ENCODE measurements at places on chromosomes 5 and 9. TPM values are rescaled to one million over a fixed set of nuclear protein-coding genes. Genes with fewer than 3 reads are reported as not detected.

PTPN3 gene
- 54.2 TPM for polyA plus RNA-seq

- DNase-seq, result no peak
Measured at GRCh38 chr9:24912767-24913166, 367.1 kb upstream of the IZUMO3 start.

- no peak for DNase-seq
Measured at GRCh38 chr9:83981126-83981871, 694 bp downstream of the RMI1 start.

ZNF483 gene
- polyA plus RNA-seq, result 2.4 TPM

- no peak for DNase-seq
Measured at GRCh38 chr5:177301503-177302165, 1.9 kb downstream of the RAB24 start.

FST gene
- 30.2 TPM for polyA plus RNA-seq

DNA sequence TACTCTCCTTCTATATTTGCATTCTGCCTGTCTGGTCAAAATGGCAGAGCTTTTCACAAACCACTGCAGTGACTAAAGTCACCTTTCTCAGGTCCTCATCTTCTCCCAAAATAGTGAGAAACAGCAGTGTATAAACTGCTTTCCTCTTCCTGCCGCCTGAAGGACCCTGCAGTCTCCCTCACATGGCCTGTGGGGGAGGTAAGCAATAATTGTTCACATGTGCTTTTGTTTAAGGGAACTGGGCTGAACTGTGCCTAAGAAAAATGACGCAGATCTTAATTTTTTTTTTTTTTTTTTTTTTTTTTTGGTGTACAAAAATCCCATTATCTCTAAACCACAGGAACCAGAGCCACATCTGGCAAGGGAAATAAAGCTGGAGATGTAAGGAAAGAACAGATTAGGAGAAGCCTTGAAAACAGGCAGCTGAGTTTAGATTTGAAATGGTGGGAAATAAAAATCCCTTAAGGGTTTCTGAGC is 131.7 kb upstream of the VLDLR start:
- no peak for DNase-seq

GFPT2 gene
- polyA plus RNA-seq, result 5.3 TPM

- no peak for DNase-seq
Measured at GRCh38 chr5:83464261-83464660, 7.3 kb upstream of the VCAN start.

GRCh38 chr5:42590566-42590965 is 166.1 kb upstream of the CCDC152 start:
- DNase-seq, result no peak

Measured in renal cortex interstitium (tissue), 15 donors.